NT2/D1 (cell line): ENCODE measurements at places on chromosomes 12 and 14.

DNA sequence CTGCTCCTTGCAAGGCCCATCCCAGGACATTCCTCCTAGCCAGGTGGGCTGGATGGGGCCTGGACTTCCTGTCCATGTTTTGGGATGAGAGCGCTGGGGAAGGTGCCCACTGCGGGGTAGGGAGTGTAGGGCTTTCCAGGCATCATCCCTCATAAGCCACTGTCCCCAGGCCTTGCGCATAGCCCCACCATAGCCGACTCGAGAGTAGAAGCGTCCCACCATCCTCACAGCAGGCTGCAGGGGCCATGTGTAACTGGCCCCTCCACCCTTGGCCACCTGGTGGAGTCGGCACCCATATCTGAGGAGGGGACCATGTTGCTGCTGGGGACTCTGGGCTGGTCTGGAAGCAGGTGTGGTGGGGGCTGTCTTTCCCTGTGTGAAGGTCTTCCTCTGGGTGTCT, 30.5 kb downstream of the SH2B3 start:
- no peak for DNase-seq

DNA sequence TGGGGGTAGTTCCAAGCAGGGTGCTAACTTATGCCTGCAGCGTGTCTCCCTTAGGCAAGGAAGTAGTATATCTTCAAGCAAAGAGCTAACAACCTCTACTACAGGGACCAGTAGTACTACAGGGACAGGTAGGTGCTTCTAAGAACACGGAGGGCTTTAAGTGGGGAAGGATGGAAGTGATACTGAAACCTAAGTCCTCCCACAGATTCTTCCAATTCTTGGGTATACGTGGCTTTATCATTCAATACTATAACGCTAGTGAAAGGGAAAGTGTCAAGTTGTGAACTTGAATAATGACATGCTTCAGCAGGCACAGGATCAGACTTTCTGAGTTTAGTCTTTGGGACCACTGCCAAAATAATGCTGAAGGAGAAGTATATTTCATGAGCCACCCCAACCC, 241.7 kb downstream of the CEP128 start:
- DNase-seq, result no peak

DNA sequence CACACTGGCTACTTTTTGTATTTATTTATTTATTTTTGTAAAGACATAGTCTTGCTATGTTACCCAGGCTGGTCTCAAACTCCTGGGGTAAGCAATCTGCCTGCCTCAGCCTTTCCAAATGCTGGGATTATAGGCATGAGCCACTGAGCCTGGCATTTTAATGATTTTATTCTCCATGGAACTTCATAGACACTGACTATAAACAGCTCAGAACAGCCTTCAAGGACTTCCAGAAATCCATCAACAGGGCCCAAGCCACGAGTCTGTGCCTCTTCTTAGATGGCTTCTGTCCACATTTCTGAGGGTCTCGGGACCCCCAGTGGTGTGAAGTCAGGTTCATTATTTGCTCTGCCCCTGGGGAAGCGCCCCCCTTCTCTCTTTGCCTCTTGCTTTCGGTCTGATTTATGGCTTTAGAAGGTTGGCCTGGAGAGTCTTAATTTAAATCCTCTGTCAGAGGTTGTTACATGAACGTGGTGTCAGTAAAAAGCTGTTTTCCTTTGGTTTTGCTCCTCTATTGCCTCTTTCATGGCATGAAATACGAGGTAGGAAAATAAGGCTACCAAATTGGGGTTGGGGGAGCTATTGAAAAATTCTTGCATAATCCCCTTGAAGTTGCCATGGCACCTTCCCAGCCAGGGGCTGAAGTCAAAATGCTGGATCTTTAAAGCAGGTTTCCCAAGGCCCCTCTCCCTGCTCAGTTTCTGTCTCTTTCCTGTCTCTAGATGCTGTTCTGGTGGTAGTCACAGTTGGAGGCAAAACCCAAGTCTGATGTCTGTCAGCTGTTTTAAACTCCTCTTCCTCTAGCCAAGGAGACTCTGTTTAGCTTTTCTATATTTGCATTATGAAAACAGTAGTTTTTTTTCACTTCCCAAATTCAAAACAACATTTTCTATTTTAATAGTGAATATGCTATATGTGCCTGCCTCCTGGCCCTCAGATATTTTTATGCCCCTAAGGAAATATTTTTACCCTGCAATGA, 129.4 kb downstream of the SMOC1 start:
- no peak for DNase-seq

DNA sequence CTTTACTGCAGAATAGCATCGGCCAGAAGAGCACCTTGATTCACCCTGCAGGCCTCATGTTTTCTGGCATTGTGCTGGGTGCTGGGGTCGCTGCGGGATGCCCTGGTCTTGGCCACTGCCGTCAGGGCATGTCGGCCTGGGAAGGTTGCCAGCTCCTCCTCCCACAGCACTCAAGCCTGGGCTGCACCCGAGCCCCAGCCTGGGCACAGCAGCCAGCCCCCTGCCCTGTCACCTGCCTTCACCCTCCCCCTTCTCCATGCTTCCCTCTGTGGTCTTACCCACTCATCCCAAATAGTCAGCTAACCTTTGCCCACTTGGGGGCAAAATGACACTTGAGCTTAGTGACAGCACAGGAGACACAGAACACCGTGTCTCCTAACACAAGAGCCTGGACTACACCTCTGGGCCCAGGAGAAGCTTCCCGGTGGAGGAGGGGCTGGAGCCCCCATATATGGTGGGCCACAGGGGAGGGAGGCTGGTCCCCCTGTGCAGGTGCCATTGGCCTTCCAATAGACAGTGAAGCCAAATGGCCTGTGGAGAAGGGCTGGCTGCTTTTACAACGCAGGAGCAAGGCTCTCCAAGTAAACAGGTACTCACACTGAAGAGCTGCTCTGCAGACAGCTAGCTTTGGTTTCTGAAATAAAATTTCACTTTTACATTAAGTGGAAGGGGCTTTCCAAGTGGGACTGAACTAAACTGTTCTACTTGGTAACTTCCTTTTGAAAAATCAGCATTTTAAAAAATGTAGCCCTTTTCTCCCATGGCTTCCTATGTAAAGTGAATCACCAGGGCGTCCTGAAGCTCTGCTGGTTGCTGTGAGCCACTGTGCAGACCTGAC, 51.2 kb upstream of the AMN start:
- DNase-seq, result no peak
